Cortex of kidney (tissue), 1 donor: ENCODE measurements at places on chromosomes 12 and 14.

GRCh38 chr12:117228239-117228638 is 38.0 kb upstream of the FBXO21 start:
- no peak for DNase-seq

DNA sequence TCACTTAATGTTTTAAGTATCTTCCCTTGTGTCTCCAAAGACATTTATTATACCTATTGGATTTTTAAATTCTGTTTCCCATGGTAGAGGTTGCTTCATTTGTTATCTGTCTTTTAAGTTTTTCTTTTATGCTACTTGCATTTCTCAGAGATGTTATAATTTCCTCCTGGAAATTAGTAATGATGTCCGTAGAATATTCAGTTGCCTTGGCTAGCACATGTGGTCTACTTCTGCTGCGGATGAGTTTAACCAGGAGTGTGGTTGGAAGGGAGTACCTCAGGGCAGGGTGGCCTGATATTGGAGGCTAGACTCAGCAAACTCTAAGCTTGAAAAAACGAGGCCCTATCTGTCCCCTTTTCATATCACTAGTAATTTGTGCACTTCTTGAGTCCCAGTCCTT is 8.8 kb upstream of the EVL start:
- DNase-seq: no peak

DNA sequence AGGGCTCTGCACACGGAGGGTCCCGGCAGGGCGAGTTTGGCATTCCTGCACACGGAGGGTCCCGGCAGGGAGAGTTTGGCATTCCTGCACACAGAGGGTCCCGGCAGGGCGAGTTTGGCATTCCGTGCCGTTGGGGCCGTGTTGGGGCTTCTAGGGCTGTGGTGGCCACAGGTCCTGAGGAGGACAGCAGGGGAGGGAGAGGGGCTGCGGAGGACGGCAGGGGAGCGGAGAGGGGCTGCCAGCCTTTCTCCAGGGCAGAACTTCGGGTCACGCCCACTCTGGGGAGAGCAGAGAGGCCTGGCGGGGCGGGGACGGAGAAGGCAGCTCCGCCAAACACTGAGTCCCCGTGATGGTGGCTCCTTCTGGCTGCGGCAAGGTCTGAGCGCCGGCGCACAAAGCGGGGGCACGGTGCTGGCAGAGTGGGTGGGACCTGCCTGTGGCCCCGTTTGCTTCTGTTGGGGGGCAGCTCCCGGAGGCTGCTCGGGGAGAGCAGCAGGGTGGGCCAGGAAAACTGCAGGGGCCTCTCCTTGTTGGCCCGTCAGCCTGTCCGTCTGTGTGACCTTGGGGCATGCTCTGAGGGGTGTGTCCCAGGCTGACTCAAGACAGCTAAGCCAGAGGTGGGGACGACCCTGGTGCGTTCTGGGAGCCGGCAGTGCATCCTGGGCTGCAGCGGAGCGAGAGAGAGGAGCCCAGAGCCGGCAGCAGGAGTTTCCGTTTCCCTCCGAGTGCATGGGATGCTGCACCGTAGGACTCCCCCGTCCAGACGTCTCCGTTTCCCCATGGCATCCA is 60.2 kb downstream of the LRCOL1 start:
- DNase-seq: no peak

GRCh38 chr12:6361834-6362233 is 13.5 kb downstream of the SCNN1A start:
- DNase-seq: no peak

GRCh38 chr12:93094988-93095737 is 166.1 kb upstream of the EEA1 start:
- DNase-seq: no peak

DNA sequence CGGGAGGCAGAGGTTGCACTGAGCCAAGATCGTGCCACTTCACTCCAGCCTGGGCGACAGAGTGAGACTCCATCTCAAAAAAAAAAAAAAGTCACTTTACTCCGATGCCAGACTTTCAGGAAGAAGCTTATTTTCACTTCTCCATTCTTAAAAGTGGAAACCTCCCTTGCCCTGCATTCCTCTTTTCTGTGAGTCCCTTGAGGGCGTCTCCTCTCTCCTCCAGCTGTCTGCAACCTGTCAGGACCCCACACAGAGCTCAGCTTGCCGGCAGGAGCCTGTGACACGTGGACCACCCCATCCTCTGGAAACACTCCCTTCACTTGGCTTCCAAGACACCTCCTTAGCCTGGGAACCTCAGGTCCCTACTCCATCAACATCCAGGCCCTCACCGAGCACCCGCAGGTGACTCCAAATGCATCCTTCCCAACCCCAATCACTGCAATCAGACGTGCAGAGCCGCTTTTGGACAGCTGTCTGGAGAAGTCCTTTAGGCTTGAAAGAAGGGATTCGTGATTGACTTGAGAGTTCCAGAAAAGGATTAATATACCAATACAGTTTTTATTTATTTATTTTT is 34.3 kb downstream of the SLC15A4 start:
- no peak for DNase-seq

DNA sequence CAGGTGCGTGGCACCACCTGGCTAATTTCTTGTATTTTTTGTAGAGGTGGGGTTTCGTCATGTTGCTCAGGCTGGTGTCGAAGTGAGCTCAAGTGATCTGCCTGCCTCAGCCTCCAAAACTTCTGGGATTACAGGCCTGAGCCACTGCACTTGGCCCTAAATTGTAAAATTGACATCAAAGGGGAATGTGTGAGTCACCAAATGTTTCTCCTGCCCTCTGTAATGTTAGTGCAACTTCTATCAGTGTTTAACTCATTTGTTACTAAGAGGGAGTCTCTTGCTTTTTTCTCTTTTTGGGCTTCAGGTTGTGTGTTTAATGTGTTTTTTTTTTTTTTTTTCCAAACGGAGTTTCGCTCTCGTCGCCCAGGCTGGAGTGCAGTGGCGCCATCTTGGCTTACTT is 2.3 kb downstream of the TULP3 start:
- no peak for DNase-seq

- DNase-seq: no peak
These were observed 201.3 kb downstream of the GPHN start for GRCh38 chr14:66709291-66709690.

DNA sequence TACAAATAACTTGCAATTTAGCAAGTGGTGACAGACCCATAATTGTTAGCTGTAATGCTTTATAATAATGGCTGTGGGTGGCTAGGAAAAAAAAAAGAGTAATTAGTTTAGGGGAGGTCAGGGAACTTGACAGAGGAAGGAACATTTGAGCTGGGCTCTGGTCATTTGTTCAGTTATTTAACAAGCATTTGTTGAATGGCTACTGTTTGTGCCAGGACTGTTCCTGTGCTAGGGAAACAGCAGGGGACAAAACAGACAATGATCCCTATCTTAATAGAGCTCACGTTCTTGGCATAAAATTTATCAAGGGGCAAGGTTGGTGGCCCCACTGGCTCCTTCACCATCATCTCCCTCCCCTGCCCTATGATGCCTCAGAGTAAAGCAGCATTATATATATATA is 18.5 kb downstream of the CHST11 start:
- DNase-seq: no peak

DNA sequence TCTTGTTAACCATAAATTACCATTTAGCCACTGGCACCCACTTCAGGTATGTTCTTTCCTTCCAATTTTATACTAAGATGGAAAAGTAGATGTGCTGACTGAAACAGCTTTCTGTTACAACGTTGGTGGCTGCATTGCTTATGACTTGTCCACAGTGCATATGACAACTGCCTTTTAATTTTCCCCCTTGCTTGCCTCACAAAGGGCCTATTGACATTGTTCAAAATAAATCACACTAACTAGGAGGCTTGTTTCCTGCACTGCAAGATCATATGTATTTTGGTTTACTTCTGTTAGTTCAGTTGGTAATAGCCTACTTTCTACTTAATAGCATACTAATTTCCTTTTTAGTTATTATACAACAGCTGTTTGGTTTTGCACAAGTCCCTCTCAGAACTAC is 55.4 kb downstream of the SCAF11 start:
- DNase-seq: no peak

DNA sequence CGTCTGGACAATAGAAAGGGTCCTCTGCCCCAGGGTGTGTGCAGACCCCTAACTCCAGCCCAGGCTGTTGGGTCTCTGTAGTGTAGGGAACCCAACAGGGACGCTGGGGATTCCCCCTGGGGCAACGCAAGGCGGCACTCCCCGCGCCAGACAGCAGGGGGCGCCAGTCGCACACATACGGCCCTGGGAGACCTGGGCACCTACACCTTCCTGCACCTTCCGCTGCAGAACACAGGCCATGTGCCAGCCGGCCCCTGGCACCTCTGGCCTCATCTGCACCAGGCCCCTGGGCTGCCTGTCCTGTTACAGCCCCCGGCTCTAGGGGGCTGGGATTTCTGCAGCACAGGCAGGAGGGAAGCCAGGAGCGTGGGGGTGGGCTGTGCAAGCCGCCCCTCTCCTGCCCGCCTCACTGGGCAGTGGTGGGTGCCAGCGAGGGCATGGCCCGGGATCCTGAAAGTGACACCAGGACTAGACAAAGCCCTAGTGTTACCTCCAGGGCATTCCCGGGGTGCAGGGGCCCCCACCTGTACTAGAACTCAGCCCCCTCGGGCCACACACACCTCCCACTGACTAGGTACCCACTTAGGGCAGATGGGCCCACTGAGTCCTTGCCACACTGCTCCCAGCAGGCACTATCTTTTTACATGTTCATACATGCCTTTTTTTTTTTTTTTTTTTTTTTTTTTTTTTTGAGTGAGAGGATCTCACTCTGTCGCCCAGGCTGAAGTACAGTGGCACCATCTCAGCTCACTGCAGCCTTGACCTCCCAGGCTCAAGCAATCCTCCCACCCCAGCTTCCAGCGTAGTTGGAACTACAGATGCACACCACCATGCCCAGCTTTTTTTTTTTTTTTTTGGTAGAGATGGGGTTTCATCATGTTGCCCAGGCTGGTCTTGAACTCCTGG is 37.5 kb downstream of the CCNK start:
- no peak for DNase-seq

DNA sequence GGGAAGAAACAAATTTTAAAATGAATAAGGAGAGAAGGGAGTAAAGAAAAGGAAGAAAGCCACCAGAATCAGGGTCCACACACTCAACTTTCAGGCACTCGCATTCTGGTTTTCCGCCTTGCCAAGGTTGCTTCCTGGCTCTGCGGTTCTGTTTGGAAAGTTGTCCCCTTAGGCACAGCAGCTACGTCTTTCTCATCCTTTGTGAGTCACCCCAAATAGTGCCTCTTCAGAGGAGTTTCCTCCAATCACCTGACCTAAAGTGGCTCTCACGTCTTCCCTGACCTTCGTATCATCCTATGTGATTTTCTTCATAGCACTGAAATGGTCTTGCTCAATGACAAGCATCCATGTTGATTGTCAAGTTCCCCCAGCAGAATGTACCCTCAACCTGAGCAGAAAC is 99.5 kb upstream of the TMCC3 start:
- no peak for DNase-seq

DNA sequence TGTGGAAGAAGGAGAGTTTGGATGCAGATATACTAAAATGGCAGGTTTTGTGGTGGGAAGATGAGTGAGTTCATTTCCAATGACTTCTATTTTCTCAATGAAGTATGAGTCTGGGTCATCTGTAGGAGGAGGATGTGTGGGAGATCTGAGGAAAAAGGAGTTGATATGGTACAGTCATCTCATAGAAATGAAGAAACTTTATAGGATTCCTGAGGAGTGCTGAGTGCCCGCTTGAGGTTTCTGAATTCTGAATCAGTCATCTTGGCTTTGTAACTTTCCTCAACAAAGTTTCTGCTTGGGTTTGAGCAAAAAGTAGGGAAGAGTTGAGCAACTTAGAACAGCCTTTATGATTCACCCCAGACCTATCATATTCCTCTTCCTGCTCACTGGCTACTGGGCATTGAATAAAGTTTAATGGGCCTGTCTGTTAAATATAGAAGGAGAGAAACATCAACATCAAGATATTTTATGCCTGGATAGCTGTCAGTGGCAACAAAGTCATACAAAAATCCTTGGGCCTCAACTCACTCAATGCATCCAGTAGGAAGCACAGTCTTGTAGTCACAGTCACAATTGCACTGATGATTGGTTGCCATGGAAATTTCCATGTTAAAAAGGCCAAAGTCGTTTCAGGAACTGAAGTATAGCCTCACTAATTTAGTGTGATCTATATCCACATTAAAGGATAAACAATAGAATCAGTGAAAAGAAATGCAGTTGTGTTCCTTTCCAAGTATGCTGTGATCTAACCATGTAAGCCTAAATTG is 284.7 kb downstream of the DUSP6 start:
- DNase-seq: no peak

DNA sequence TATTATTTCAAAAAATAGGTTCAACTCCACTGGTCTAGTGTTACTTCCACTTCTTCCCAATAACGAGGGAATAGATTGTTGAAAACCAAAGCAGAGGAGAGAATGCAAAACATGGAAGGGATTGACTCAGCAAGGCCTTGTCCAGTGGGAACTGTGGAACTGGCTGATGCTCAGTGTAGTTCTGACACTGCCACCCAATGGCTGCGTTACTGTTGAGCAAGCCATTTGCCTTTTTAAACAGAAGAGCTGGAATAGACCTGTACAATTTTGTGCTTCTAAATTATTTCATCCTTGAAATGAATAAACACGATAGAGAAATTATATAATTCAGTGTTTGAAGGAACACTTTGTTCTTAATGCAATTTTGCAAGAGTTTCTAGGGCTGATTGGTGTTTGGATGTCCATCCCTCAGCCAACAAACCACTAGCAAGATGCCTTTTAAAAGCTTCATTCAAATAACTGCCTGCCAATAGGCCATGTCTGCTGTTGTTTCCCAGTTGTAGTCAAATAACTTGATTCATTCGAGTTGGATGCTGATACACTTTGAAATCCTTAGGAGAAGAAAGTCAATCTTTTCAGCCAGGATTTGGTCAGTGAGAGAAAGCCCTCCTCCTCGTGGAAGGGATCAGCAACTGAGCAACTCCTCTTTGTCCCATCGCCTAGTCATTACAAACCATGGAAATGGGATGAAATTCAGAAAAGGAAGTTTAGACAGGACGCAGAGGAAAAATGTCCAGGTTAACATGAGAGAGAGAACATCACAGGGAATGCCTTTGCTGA is 7.3 kb upstream of the MGP start:
- no peak for DNase-seq

GRCh38 chr12:4118017-4118510 is 155.5 kb upstream of the CCND2 start:
- DNase-seq: no peak

- no peak for DNase-seq
These were observed 65.9 kb upstream of the FBRSL1 start for GRCh38 chr12:132423820-132424645.

DNA sequence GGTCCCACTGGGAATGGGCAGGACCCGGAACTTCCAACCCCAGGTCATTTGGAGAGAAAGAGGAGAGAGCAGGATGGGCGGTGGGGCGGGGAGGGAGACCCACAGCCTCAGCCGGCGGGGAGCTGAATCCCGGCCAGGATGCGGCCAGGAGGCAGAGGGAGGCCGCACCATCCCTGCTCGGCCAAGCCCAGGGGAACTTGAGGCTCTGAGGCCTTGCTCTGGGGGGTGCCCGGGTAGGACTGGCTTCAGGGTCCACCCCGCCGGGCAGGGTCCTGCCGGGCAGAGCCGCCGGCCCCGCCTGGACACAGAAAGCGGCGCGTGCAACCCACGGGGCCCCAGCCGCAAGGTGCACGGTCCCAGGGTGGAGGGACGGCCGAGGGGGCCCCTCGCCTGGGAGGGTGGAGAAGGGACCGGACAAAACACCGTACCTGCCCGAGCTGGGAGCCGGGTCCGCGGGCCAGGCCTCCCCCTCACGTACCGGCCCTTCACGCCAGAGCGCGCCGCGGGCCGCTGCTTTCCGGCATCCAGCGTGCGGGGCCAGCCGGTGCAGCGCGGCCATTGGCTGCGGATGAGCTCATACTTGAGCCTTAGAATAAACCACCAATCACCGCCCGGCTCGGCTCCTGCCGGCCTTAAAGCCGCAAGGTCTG is at the start of gene RPS6KL1:
TSS of gene RPS6KL1 (minus strand) at position 509 of the 650 bp plus-strand sequence. CDS start 1,719 bp downstream, outside the sequence.
- no peak for DNase-seq

GRCh38 chr12:111078731-111079130 is 158.4 kb upstream of the MYL2 start:
- DNase-seq: no peak
